Activated CD4-positive, alpha-beta T cell treated with anti-CD3 and anti-CD28 coated beads, Interleukin-2, amount 50 U/mL, for 48 hours (primary cell): ENCODE measurements at places on chromosomes 12 and 14.
A peak's percentile ranks its signal among the peaks of the same experiment; 100 is the strongest.

- DNase-seq: no peak
Observed at GRCh38 chr14:88535813-88536212, 19.0 kb downstream of the PTPN21 start.

DNA sequence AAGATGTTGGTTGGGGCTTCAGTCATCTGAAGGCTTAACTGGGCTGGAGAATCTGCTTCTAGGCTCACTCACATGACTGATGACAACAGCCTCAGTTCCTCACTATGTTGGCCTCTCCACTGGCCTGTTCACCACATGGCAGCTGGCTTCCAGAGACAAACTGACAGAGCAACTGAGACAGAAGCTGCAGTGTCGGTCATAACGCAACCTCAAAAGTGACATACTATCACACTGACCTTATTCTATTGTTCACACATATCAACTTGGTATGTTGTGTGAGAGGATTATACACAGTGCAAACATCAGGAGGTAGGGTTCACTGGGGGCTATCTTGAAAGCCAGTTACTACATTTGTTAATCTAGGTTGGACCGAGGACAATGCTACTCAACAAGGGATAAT lies 92.9 kb downstream of the PAWR start:
- no peak for DNase-seq

DNA sequence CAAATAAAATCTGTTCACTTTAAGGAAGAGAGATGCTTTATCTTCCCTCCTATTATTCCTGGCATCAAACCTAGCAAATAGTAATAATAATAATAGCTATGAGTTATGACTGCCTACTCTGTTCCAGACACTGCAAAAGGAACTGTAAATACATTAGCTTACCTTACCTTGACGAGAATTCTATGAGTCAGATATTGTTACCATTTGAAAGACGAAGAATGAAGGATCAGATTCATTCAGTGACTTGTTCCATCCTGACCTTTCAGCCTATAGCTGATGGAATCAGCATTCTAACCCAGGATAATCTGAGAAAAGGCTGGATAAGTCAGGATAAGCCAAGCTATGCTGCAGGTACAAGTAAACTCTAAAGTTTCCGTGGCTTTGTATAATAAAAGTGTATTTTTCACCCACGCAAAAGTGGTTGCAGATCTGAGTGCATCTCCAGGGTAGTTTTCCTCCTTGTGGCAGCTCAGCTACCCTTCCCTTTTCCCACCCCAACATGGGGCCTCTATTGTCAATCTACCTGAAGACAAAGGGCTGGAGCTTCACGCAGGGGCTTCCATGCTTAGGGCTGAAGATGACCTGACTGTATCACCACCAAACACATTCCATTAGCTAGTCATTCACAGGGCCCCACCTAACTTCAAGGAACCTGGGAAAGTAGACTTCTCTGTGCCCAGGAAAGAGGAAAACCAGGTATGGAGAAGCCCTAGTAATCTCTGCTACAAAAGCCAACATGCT lies 57.2 kb upstream of the CCND2 start:
- DNase-seq: peak; percentile 8

GRCh38 chr14:102492531-102492910 lies 17.1 kb downstream of the ANKRD9 start:
- no peak for DNase-seq

GRCh38 chr12:85325442-85325841 lies 45.4 kb downstream of the ALX1 start:
- DNase-seq: no peak

GRCh38 chr12:88298014-88298682 lies 156.0 kb downstream of the TMTC3 start:
- DNase-seq: no peak

DNA sequence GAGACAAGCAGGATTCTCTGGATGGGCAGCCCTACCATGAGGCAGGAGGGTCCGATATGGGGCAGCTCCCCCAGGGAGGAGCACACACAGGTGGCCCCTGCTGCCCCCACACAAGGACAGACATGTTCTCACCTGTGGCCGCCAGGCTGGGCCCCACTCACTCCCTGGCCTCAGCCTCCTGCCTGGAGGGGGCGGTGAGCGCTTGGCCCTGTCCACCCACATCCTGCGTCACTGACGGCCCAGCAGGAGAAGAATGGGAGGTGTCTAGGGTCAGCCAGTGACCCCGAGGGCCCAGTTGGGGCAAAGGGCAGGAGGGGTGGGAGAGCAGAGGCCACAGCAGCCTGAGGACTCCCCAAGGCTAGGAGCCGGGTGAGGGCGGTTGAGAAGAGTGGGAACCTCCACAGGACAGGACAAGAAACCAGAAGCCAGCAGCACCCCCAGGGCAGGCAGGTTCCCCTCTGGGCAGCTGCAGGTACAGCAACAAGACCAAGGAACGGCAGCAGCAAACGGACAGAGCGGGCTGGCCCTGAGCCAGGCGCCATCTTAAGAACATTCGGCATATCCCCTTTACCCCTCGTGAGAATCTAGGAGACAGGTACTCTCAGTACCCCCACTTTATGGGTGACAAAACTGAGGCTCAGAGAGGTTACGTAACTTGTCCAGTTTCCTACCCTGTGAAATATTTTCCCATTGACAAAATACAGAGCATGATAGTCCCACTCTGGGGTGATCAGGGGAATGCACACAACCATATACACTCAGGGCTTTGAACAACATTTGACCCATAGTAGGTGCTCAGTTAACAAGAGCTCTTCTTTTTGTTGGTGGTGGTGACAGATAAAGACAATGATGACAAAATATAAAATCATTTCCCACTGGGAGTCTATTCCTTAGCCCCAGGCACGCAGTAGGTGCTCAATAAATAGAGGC lies 74.3 kb downstream of the NCOR2 start:
- no peak for DNase-seq

GRCh38 chr12:38823738-38824137 lies 81.7 kb downstream of the CPNE8 start:
- no peak for DNase-seq

DNA sequence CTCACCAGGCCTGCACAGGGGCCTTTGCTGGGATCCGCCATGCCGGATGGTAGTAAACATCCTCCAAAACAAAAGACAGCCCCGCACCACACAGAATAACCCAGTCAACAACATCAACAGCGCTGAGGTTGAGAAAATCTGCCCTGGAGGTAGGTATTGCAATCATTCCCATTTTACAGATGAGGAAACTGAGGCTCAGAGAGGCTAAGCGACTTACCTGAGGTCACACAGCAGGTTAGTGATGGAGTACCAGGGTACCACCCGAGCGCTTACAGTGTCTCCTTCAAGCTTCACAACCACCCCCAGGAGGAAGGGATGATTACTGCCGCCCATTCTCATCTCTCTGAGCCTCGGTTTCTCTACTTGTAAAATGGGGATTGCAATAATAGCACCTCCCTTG lies 14.9 kb downstream of the TRPV4 start:
- DNase-seq: no peak

DNA sequence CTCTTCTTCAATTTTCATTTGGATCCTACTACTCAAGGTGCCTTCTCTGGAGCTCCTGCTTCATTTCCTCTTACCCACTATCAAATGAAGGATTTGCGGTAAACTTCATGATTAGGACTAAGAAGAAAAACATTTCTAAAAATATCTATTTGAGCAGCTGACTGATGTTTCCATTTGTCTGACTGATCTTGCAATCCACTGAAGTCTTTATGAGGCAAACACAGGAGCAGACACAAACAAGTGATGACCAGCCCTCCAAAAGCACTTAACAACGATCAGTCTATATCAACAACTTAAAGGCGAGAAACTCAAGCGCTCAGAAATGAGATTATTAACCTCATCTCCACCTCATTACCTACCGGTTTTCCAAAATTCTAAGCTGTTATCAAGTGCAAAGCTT lies 26.2 kb downstream of the OSBPL8 start:
- no peak for DNase-seq

DNA sequence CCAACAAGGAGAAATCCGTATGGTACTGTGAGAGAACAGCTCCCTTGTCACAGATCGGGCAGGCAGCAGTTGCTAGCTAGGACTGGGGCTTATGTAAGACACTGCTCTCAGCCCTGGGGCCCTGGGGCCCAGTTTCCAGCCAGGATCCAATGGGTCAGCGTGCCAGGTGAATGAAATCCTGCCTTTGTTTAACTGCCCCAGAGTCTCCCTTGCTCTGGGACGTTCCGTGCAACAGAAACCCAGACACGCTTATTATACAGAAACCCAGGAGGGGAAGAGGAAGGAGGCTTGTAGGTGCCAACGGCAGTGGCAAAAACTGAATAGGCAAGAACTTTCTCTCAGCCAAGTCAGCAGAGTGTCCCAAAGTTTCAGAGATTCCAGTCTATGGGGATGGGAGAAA lies 110.6 kb downstream of the DIO2 start:
- no peak for DNase-seq

DNA sequence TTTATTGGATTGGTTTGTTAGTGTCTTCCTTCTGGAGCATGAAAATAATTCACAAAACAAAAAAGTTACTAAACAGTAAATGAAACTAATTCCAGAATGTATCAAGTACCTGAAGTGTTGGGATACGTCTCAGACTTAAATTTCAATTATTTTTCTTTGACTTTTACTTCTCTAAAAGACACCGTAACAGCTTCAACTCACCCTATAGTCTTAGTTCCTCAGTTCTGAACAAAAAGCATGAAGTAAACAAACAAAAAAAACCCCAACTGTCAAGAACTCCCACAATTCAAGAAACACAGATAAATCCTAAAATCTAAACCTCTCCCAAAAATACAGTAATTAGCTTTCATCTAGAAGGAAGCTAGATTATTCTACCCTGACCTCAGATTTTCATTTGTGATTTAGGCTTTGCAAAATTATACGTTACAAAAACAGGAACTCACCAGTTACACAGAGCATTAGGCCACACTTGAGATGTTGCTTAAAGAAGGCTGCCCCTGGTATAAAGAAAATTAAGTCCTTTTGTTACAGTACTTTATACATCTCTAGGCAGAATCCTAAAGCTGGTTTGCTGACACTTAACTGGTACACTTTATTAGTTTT lies 10.2 kb downstream of the HEATR5A start:
- DNase-seq: no peak

- DNase-seq: no peak
Observed at GRCh38 chr14:68787092-68787992, 5.5 kb downstream of the ZFP36L1 start.

- no peak for DNase-seq
Observed at GRCh38 chr14:64766430-64767151, 62.4 kb downstream of the PLEKHG3 start.

GRCh38 chr14:20409226-20409625 lies 4.1 kb downstream of the TEP1 start:
- no peak for DNase-seq

DNA sequence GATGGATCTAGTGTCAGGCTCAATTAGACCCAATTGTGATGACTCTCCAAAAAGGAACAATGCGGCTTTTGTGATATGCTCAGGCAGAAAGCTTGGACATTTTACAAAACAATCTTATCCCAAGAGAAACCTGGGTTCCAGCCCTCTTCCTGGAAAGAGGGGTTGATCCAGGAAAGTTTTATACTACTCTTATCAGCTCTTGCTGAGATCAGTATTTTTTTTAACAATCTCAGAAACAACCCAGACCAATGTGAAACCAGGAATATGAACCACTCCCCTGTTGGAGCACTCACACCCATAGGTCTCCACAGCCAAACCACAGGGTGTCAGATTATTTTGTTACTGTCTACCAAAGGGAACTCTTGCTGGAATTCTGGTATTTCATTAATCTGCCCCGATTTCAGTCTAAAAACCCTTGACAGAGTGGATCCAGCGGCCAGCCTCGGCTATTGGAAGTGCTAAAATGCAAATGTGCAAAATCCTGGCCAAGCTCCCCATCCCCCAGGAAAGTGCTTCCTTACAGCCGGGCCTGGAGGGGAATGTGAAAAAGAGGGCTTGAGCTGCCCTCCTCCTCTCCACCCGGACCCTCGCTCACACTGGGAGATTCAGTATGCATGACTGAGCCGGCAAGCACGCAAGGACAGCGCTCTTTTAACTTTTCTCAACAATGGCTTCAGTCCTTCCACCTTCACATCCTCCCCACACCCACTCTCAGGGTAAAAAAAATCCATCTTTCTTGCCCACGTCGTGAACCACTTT lies 4.0 kb downstream of the FBXL14 start:
- DNase-seq: no peak

- DNase-seq: no peak
Observed at GRCh38 chr12:89836026-89836425, 127.4 kb upstream of the ATP2B1 start.

GRCh38 chr12:74456431-74456830 lies 81.2 kb upstream of the ATXN7L3B start:
- no peak for DNase-seq

- no peak for DNase-seq
Observed at GRCh38 chr12:114555451-114555850, 128.5 kb downstream of the TBX3 start.
